Type B pancreatic cell (in vitro differentiated cells): ENCODE measurements at places on chromosomes 12 and 14. TPM values are rescaled to one million over a fixed set of nuclear protein-coding genes. Genes with fewer than 3 reads are reported as not detected.

- DNase-seq = no peak
- H3K4me1 ChIP-seq = peaks cover 28% of the 10 kb centered on the region
- no peak overlapping the region for H3K4me3 ChIP-seq
- no peaks in the 10 kb centered on the region for H3K36me3 ChIP-seq
- peaks cover 4% of the 10 kb centered on the region for H3K27me3 ChIP-seq
- no peak overlapping the region for H3K27ac ChIP-seq
These were observed 17.7 kb upstream of the PLEK2 start for GRCh38 chr14:67429510-67430205.

DNA sequence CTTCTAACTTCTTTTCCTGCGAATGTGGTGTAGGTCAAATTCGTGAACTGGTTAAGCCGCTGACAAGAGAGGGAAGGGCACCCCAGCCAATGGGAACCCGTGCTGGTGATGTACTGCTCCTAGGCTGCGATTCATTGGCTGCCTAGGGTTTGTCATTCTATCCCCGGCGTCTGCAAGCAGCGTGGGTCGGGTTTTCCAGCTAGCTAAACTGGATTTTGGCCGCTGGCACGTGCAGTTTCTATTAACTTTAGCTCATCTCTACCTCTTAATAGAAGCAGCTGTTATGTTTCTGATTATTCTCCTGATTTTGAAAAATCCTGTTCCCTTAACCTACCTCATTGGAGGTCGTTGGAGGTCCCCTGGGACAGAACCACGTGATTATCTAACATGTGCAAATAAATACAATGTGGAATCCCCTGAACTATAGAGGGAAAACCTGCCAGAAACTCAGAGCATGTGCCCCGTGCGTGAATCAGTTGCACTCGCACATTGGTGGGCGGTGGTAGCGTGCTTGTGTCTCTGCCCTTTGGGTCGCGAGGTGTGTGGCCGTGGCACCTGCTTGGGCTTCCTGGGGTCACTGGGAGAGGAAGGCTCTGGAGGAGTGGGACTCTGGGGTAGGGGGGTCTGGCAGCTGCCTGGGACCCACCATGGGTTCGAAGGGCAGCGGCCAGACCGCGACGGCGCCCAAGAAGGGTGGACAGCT is 876 bp upstream of the PPM1A start:
- peak; percentile 78 for DNase-seq
- H3K27me3 ChIP-seq = no peaks in the 10 kb centered on the region
- peak overlapping the region; percentile 99 for H3K27ac ChIP-seq
- H3K4me3 ChIP-seq = peak overlapping the region; percentile 98
- no peaks in the 10 kb centered on the region for H3K36me3 ChIP-seq

DNA sequence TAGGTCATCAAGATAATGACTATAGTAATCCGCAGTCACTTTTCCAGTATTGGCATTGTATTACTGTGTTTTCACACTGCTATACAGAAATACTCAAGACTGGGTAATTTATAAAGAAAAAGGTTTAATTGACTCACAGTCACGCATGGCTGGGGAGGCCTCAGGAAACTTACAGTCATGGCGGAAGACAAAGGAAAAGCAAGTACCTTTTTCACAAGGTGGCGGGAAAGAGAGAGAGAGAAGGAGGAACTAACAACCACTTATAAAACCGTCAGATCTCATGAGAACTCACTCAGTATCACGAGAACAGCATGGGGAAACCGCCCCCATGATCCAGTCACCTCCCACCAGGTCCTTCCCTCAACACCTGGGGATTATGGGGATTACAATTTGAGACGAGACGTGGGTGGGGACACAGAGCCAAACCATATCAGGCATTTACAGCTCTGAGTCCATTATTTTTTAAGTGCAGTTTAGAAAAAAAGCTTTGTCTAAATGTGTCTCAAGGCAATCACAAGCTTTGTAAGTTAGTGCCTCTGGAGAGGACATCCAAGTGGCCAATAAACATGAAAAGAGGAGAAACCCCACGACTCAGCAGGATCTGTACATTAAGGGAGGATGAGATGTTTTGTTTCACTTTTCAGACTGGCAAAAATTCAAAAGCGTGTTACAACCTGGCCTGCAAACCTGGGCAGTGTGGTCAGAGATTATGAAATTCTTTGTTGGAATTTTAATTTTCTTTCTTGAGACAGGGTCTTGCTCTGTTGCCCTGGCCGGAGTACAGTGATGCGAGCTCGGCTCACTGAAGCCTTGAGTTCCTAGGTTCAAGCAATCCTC is 82.0 kb downstream of the DNAH10 start:
- no peak overlapping the region for H3K4me3 ChIP-seq
- no peaks in the 10 kb centered on the region for H3K4me1 ChIP-seq
- no peak for DNase-seq
- no peak overlapping the region for H3K27ac ChIP-seq
- no peaks in the 10 kb centered on the region for H3K36me3 ChIP-seq

The KIF26A gene
- total RNA-seq = 12.9 and 23.4 TPM in 2 replicates

The PRIMA1 gene
- 0.90 and 1.7 TPM in 2 replicates for total RNA-seq

The WNT1 gene
- 28.9 TPM in 1 of 2 replicates, not detected in the other for total RNA-seq

The SERPINA12 gene
- not detected in 2 replicates for total RNA-seq

The RHEBL1 gene
- 0.88 and 1.8 TPM in 2 replicates for total RNA-seq

The COX8C gene
- not detected in 2 replicates for total RNA-seq
